HS-5 (cell line): ENCODE measurements at places on chromosomes 7 and 10.

GRCh38 chr10:43265799-43266721, 805 bp downstream of the RASGEF1A start:
- no peak for DNase-seq

DNA sequence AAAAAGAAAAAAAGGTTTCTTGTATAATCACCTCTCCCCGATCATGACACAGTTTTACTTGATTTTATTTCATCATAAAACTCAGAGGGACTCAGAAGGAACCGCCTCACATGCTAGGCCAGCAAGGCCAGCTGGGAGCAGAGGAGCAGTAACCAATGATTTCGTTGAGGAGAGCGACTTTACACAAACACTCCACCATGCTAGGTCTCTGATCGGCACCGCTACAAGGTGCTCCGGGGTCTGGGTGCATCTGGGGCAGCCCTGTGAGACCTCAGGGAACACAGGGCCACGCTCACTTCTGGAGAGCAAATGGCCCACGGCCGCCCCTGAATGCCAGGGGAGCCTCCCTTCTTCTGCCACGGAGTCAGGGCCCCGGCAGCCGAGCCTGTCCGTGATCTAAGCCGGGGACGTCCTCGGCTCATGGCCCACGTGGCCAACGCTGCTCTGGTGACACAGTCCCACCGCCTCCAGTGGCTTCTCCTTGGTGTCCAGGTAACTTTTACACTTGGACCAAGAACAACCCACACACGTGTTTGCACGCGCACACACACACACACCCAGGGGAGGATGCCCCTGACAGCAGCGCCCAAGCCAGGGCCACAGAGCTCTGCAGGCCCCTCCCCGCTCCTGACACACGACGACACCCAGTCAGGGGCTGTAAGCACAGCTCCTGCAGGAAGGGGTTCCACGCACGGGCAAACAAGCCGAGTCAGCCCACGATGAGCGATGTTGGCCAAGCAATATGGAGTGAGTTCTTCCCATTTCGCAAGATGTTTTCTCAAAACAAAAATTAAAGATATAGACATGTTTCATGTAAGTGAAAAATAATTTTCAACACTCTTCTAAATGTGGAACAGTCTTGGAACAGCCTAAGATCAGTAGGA, 332.3 kb downstream of the DNAJB6 start:
- DNase-seq, result no peak

- DNase-seq, result no peak
These were observed 10.8 kb upstream of the PVRIG start for GRCh38 chr7:100208911-100209408.

DNA sequence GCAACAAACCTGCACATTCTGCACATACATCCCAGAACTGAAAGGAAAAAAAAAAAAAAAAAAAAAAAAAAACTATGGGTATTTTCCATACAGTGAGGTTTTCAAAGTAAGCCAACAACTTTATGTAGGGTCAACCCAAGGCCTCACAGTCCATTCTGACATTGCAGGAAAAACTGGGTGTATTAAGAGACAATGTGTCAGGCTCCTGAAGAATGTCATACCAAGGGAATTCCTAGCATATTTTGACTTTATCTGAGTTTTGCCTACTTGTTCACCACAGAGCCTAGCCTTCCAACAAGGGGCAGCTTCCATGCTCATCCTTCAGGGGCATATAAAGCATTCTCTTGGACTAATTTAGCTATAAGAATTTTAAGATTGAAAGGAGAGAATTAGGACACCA, 368.9 kb downstream of the PLXDC2 start:
- no peak for DNase-seq

- no peak for DNase-seq
These were observed 11.2 kb upstream of the CCSER2 start for GRCh38 chr10:84317174-84317573.

DNA sequence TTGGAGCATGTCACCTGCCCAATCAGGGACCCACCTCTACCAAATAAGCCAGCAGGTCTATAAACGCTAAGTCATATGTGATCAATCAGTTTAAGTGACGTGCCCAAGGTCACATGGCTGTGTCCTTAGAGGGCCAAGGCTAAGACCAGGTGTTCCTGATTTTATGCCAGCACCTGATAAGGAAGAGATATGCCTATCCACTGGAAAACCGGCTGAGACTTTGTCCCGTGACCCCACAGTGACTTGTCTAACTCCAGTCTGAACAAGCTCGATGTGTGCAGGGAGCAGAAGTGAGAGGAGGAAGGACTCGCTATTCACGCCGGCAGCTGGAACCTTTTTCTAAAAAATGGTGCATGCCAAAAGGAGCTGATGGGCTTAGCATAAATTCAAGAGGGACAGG, 57.0 kb downstream of the PRKAG2 start:
- no peak for DNase-seq

- no peak for DNase-seq
These were observed 182.8 kb downstream of the DIP2C start for GRCh38 chr10:506451-507354.

GRCh38 chr7:106600569-106601373, 60.2 kb downstream of the CCDC71L start:
- DNase-seq, result no peak

- DNase-seq, result peak; percentile 9
These were observed 41.8 kb upstream of the ABCB4 start for GRCh38 chr7:87517136-87517815.

- no peak for DNase-seq
These were observed 129.1 kb upstream of the ANKRD1 start for GRCh38 chr10:91049988-91050360.

DNA sequence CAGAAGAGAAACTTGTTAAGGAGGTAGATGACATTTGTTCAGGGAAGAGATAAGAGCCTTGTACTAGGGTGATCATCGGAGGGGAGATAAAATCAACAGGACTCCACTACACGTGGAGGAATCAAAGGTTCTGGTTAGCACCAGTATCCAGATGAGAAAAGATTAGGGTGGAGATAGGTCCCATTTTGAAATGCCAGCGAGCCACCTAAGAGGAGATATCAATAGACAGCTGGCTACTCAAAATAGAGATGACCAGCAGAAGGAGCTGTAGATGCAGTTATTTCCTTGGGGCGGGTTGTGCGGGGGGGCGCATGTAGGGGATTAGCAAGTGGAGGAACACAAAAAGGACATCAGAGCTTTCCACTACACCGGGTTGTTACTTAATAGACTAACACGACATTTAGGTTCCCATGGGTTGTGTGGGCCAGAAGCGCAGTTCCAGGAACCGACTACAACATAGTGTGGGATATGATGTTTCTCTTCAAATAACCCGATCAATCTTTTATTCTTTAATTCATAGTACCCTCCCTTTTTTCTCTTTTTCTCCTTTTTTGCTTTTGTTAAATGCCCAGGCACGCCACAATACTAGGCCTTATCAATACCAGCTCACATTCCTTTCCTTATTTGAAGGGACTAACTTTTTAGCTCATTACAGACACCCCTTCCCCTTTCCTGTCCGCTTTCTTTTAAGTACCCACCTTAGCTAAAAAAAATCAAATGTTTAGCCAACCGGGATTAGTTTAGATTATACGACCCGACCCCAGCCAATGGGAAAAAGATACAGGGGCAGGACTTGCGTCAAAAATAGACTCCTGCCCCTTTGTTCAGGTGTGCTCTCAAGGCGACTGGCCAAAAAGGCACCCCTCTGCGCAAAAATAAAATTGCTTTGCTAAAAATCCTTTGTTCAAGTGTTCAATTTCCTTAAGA, 2.0 kb upstream of the KIF11 start:
- no peak for DNase-seq

- DNase-seq, result no peak
These were observed 56.9 kb downstream of the DNMBP start for GRCh38 chr10:99952799-99953198.

GRCh38 chr7:24427048-24427447, 143.1 kb downstream of the NPY start:
- no peak for DNase-seq

GRCh38 chr7:20395104-20395503, 64.4 kb downstream of the ITGB8 start:
- peak; percentile 97 for DNase-seq

DNA sequence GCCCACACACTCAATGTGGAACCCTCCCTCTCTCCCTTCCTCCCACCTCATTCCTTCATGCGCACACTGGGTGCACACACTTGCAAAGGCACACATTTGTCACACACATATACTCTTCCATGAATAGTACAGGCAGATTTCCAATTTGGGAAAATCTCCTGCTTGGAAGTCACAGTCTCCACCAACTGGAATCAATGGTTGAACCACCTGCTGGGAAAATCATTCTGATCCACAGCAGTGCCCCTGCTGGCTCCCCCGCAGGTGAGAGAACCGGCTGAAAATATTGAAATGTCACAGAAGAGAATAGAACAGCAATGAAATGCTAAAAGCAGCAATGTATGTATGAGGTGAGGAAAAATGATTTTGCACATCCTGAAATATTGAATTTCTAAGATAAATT, 232.7 kb downstream of the ADAM12 start:
- no peak for DNase-seq

DNA sequence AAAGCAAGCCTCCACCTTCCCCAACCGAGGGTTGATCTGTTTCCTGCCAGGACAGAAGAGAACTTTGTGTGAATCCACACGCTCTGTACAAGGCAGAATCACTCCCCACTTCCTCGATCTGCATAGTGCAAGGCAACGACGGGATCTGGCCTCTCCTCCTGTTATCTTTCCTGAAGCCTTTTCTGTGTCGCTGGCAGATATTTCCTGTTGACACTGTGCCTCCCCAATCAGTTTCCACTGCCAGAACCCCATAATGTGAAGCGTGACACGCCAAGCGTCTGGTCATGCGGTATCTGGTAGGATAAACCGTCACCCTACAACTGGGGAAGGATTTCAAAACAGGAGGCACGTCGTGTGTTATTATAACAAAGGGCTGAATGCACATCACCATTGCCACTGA, 57.2 kb downstream of the FAM171A1 start:
- DNase-seq, result no peak

GRCh38 chr7:37449621-37450020, 957 bp upstream of the ELMO1 start:
- DNase-seq, result no peak

- no peak for DNase-seq
These were observed 135.7 kb upstream of the MGMT start for GRCh38 chr10:129331207-129331838.

DNA sequence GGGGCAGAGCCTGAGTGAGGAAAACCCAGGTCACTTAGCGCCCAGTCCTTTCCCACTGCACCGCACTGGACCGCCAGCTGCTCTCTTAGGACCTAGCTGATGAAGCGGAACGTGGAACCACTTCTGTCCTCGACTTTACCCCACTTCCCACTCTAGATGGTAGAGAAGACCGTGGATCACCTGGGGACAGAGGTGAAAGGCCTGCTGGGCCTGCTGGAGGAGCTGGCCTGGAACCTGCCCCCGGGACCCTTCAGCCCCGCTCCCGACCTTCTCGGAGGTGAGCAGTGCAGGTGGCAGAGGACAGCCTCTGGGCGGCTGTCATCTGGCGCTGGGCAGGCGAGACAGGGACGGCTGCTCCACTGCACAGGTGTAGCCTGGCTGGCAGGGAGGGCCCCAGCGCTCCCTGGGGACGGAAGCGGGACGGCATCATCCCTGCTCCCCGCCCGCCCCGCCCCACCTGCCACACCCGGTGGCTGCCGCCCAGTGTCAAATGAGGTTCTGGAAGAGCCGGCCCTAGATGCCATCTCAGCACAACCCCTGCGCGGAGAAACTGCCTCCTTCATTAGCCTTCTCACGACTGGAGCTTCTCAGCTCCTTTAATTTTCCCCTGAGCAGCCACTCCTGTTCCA, 11.7 kb downstream of the PLAC9 start:
- no peak for DNase-seq

DNA sequence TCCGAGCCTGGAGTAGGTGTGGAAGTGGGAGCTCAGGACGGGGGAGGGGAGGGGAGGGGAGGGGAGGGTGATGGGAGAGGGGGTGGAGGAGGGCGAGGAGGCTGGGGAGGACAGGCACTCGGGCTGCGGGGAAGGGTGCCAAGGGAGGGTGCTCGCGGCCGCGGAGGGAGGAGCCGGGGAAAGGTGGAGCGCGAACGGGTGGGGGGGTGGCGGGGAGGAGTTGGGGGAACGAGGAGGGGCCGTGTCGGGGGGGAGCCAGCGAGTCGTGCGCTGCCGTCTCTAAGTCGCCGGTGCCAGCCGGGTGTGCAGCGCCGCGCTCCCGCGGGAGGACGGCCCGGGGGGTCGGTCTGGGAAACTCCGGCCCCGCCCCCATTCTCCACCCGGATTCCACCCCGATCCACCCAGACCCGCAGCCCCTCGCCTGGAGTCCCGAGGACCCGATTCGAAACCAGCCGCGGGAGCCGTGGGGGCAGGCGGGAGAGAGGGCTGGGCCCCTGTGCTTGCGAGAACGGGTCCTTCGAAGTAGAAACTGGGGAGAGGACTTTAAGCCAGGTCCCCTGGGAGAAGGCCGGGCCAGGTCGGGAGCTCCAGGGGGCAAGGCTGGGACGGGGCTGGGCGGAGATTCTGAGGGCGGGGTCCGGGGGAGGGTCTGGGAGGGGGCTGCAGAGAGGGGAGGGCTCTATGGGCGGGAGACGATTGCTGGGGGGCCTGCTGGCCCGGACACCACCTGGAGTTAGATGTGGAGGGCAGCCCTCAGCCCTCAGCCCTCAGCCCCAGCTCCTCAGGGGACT, at the start of gene ZNF467:
Gene ZNF467 (minus strand): TSS at position 143 of the 791 bp plus-strand sequence. CDS start 2,556 bp downstream, outside the sequence.
- DNase-seq, result no peak

DNA sequence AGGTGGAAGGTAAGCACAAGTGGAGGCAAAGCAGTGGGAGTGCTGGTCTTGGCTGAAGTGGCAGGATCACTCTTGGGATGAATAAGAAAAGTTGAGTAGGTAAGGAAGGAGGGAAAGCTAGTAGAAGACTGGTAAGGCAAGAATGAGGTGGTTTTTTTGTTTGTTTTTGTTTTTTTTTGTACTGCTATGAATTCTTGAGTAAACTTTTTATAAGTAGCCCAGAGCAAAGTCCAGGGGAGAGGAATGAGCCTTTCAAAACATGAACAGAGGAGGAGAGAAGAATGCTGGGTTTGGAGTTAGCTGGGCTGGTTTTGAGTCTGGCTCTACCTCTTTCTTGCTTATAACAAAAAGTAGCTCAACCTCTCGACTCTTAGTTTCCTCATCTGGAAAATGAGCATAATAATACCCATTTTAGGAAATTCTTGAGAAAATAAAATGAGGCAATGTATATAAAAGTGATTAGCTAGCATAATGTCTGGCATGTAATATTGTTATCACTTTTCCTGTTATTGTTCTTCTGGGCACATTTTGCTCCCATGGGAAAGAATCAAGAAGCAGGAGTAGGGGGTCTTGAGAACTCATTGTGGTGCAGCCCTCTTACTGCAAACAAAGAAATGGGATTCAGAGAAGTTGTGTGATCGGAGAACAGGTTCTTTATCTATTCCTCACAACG, 24.1 kb upstream of the LRRC17 start:
- no peak for DNase-seq

DNA sequence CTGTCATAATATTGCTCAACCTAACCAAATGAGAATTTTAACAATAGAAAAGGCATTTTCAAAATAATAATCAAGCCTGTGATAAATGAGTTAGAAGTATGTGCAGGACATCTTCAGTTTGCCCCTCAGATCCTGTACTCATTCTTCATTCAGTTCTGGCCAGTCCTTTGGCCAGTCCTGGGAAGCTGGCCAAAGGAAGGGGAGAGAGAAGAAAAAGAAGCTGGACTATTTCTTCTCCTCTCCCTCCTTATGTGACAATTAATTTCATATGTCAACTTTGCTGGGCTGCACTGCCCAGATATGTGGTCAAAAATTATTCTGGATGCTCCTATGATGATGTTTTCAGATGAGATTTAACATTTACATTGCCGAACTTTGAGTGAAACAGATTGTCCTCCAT, 31.6 kb upstream of the ITGB8 start:
- no peak for DNase-seq
